ENCODE measurements at places on chromosomes 4 and X.

DNA sequence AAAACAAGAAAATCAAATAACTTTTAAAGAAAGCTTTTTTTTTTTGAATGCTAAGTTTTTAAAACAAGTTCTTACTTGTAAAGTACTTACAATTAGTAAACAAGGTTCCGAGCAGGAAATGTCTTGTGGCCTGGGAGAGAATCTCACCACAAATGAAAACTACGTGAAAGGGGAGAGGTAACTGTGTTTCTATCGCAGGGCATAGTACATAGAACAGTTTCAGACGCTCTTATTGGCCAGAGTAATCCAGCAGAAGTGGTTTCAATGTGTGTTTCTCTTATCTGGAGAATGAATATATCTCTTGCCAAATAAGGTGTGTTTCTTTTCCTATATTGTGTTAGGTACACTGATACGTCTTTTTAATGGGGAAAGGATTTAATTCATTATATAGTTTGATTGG lies at the start of gene PLAC8:
Gene PLAC8, minus strand, starts transcription at position 154 of the 400 bp plus-strand sequence. CDS start 6,808 bp downstream, outside the sequence.
- no peak for DNase-seq

- DNase-seq = peak; percentile 13
These were observed 282.1 kb downstream of the BCOR start for GRCh38 chrX:39815631-39816030.

GRCh38 chrX:3450881-3451570 lies 104.6 kb upstream of the MXRA5 start:
- DNase-seq = no peak

GRCh38 chrX:131901546-131901945 lies 121.6 kb upstream of the STK26 start:
- no peak for DNase-seq

GRCh38 chr4:112279025-112279881 lies 6.5 kb downstream of the TIFA start:
- DNase-seq = no peak

GRCh38 chr4:48114412-48114811 lies 19.6 kb downstream of the TXK start:
- no peak for DNase-seq

GRCh38 chrX:154483325-154483724 lies 3.1 kb downstream of the UBL4A start:
- DNase-seq = no peak

- no peak for DNase-seq
These were observed 1620.4 kb downstream of the PCDH7 start for GRCh38 chr4:32340591-32340990.

GRCh38 chrX:12949927-12950656 lies 24.8 kb upstream of the TMSB4X start:
- DNase-seq = peak; percentile 82

- DNase-seq = no peak
These were observed 451.2 kb downstream of the FAT4 start for GRCh38 chr4:125765941-125766340.

DNA sequence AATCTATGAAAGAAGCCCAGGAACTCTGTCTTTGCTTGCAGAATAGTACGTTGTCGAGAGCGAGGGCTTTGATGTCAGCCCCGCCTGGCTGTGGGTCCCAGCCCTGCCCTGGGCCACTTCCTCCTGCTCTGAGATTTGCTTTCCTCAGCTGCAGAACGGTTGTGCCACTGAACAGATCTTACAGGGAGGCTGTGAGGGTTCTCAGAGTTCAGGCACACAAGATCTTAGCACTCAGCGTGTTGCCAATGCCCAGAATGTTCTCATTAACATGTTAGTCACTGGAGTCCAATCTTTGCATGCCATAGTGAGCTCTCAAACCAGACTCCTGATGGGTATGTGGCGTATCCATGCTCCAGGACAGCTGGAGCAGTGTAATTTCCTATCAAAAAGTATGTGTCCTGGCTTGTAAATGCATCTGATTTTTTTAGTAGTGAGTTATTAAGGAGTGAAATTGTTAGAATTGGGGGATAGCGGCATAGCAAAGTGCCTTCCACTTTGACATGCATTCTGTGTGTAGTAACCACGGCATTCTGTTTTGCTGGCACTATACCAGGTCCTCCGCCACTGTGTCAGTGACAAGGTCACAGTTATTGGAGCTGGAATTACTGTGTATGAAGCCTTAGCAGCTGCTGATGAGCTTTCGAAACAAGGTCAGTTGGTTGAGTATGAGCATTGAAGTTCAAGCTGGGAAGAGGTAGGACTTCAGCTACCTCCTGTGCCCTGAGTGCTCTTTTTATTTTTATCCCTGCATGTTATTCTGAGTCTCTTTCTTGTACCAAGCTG lies 31.6 kb downstream of the TKTL1 start:
- DNase-seq = no peak

GRCh38 chr4:79197275-79198009 lies 128.4 kb downstream of the NAA11 start:
- no peak for DNase-seq

GRCh38 chrX:41245641-41246040 lies 88.3 kb upstream of the DDX3X start:
- DNase-seq = no peak
